ENCODE measurements at places on chromosomes 7 and 10.

DNA sequence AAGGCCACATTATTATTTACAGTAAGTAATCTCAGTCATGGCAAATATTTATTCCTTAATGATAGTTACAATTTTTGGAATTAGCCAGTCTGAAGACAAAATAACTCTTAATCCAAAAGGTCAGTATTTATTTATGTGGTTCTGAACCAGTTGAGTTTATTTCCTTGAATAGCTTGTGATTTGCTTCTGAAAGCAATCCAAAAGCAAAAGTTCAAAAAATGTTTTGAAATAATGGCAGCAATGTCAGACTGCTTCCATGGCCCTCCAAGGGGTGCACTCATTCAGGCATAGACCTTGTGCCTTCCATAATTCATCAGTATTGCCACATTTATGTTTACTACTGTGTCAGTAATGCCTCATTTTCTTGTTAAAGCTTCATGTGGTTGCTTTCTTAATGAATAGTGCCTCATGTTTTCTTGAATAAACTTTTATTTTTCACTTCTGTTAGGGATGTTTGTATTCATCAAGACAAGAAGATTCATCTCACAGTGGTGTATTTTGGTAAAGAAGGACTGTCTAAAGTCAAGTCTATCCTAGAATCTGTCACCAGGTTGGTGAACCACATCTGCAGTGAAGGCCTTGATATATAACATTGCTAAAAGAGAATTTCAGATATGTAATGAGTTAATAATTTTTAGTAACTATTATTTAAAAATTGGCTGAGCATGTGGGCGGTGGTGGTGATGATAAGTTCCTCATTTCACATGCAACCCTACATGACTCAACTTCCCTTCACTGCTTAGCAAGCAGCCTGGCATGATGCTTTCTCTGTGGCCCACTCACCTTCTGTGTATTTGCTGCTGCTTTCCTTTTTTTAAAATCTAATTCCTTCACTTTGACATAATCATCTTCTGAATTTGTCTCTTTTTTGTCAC lies 22.0 kb downstream of the CSGALNACT2 start:
- peak; percentile 14 for DNase-seq

DNA sequence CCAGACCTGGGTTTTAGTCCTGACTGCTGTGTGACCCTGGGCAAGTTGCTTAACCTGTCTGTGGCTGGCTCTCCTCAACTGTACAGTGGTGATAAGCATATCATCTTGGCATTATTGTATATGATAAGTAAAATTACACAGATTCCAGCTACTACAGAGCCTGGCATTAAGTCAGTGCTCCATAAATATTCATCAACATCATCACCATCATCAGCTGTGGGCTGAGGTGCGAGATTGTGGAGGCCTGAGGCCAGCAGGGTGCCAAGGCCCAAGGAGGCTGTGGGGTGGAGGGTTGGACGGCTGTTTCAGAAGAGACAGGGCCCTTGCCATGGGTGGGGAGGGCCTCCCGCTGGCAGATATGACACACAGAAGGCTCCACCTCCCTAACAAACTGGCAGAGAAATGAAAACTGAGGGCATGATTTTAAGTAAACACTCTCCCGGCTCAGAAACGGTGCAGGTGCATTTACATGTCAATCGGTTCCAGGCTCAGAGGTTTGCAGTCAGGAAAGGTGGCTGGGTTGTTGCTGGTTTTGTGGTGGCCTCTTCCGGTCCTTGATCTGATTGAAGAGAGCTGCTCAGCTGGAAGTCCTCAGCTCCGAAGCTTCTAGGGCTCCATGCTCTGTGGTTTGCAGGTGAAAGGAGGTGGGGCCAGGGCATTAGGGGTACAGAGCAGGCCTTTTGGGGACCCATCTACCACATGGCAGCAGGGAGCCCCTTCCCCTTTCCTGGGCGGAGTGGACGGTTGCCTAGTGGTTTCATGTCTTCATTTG lies 10.2 kb downstream of the CRYGN start:
- no peak for DNase-seq

- no peak for DNase-seq
Observed at GRCh38 chr7:139431010-139431409, 52.5 kb downstream of the KLRG2 start.

GRCh38 chr10:130048081-130048480 lies 62.5 kb downstream of the C10orf143 start:
- no peak for DNase-seq

DNA sequence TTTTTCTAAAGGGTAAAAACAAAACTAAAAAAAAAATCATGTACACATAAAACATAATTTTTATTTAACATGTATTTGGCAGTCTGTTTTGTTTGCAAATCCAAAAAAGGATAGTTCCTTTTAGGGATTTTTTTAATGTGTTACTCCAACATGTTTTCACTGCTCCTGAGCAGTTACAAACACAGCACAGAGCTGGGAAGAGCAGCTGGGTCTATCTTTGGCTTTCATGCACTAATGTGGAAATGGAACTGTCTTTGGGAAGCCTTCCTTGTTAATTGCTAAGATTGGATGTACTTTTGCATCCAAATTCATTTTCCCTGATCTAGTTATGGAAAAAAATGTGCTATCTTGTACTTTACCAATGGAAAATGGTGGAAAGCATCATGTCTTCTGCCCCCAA lies 1035.1 kb downstream of the CNTNAP2 start:
- no peak for DNase-seq

DNA sequence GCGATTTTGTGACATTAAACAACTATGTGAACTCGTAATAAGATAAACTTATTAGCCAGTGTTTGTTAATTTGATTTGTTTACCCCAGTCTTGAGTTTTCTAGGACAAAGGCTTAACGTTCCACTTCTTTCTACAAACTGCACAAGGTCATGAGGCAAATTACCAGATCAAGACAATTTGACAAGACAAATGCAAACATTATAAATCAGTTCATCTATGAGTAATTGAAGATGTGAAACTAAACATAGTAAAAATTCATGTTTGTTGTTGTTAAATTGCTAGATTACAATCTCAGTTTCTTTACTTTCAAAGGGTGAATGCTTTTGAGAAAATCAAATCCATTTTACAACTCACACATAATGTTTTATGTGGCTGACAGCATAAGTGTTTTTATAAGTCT lies 13.4 kb upstream of the ZNF804B start:
- DNase-seq, result no peak

- no peak for DNase-seq
Observed at GRCh38 chr7:13130321-13130720, 442.9 kb downstream of the ARL4A start.
